ENCODE measurements at places on chromosomes 6 and 20. TPM values are rescaled to one million over a fixed set of nuclear protein-coding genes. Genes with fewer than 3 reads are reported as not detected.

GRM1 gene
- not detected for total RNA-seq

B3GAT2 gene
- total RNA-seq, result under 0.01 TPM

COL11A2 gene
- under 0.01 TPM for total RNA-seq

HLA-DQB1 gene
- total RNA-seq, result not detected

TP53TG5 gene
- not detected for total RNA-seq

MMP24 gene
- 0.43 TPM for total RNA-seq

CTAGE9 gene
- total RNA-seq, result not detected

ASIP gene
- total RNA-seq, result not detected

ADGRG6 gene
- total RNA-seq, result 33.2 TPM

SPATA2 gene
- 3.9 TPM for total RNA-seq

THEMIS gene
- under 0.01 TPM for total RNA-seq

TFAP2C gene
- 18.1 TPM for total RNA-seq

DNAAF9 gene
- total RNA-seq, result 20.3 TPM

ZNF184 gene
- total RNA-seq, result 7.1 TPM

SLC35D3 gene
- total RNA-seq, result not detected

GPR6 gene
- not detected for total RNA-seq

OSER1 gene
- total RNA-seq, result 28.7 TPM

TNNC2 gene
- 0.32 TPM for total RNA-seq

PLTP gene
- 10.4 TPM for total RNA-seq

MYL9 gene
- total RNA-seq, result 195 TPM

LY6G6D gene
- total RNA-seq, result not detected

FAXC gene
- 0.32 TPM for total RNA-seq

LZTS3 gene
- 13.8 TPM for total RNA-seq

MROH8 gene
- total RNA-seq, result 2.6 TPM

DACT2 gene
- total RNA-seq, result not detected

TBC1D32 gene
- total RNA-seq, result 21.2 TPM

COL20A1 gene
- total RNA-seq, result not detected

VGLL2 gene
- not detected for total RNA-seq

ITPR3 gene
- total RNA-seq, result 15.1 TPM

SLC22A7 gene
- not detected for total RNA-seq

DLK2 gene
- total RNA-seq, result 0.64 TPM

LIME1 gene
- total RNA-seq, result 3.5 TPM

SGK1 gene
- total RNA-seq, result 268 TPM

OPN5 gene
- not detected for total RNA-seq

XKR7 gene
- total RNA-seq, result not detected

INSM1 gene
- total RNA-seq, result under 0.01 TPM

SLC26A8 gene
- total RNA-seq, result not detected

GMPR gene
- 4.7 TPM for total RNA-seq

MEP1A gene
- total RNA-seq, result not detected

BMP2 gene
- total RNA-seq, result 4.3 TPM

ULBP2 gene
- 4.5 TPM for total RNA-seq

DDRGK1 gene
- 19.0 TPM for total RNA-seq

SCUBE3 gene
- 10.0 TPM for total RNA-seq

NKX2-4 gene
- not detected for total RNA-seq

EMILIN3 gene
- total RNA-seq, result not detected

KHDC1L gene
- 0.43 TPM for total RNA-seq

LAMA5 gene
- total RNA-seq, result 35.1 TPM

POU5F1 gene
- total RNA-seq, result not detected

OVOL2 gene
- total RNA-seq, result not detected
